Gastroesophageal sphincter (tissue), 4 donors: ENCODE measurements at places on chromosomes 16 and 17.
A peak's percentile ranks its signal among the peaks of the same experiment; 100 is the strongest.

DNA sequence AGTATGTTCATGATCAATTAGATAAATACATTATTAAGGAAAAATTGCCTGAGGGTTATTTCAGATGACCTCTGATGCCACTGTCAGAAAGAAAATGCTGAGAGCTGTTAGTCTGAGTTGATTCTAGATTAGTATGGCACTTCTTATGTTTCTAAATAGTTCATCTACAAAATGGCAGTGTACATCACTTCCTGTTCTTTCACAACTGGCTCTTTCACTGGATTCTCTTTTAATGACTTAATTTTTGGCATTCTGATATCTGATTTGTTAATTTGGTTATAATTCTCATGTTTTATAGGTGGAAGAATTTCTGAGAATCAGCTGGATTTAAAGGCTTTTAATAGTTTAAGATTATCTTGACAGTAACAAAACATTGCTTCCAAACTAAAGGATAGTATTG is 3.3 kb downstream of the TAOK1 start:
- ATAC-seq = no peak

DNA sequence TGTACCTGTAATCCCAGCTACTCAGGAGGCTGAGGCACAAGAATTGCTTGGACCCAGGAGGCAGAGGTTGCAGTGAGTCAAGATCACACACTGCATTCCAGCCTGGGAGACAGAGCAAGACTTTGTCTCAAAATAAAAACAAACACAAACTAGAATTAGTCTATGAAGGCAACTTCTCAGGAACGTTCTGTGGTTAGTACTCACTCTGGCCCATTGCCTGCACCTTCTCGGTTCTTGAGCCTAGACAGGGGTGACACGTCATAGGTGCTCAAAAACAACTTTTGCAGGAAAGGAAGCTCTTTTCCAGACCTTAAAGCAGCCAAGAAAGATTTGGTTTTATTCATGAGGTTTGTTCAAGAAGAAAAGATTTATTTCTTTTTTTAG is 22.3 kb upstream of the CNOT1 start:
- no peak for ATAC-seq

DNA sequence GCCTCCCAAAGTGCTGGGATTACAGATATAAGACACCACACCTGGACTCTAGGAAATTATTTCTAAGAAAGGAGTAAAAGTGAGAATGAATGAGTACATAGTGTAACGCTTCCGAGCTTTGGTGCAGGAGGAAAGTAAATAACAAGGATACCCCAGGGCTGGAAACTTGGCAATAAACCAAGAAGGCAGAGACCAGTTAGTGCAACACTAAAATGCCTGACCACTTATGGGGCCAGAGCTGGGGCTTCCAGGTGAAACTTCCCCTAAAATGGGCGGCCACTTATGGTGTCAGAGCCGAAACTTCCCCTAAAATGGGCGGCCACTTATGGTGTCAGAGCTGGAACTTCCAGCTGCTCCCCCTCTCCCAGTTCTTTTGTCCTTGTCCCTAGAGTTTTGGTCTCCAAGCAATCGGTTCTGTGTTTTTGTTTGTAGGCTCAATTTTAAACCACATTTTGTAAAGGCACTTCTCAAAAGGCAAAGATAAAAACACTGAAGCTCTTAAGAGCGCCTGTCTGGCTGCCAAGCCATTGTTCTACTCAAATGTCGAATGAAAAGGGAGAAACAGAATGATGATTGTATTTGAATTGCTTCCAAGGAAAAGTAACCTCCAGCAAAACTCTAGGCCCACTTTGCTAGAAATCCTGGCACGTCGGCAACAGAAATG is 63.9 kb downstream of the NXN start:
- peak; percentile 73 for ATAC-seq

- peak; percentile 30 for ATAC-seq
Measured at GRCh38 chr16:22297871-22298733, 893 bp downstream of the POLR3E start.

- ATAC-seq = no peak
Measured at GRCh38 chr17:37743612-37743874, 1.3 kb downstream of the HNF1B start.

GRCh38 chr17:4073983-4074830 is 68.6 kb downstream of the ZZEF1 start:
- peak; percentile 10 for ATAC-seq

DNA sequence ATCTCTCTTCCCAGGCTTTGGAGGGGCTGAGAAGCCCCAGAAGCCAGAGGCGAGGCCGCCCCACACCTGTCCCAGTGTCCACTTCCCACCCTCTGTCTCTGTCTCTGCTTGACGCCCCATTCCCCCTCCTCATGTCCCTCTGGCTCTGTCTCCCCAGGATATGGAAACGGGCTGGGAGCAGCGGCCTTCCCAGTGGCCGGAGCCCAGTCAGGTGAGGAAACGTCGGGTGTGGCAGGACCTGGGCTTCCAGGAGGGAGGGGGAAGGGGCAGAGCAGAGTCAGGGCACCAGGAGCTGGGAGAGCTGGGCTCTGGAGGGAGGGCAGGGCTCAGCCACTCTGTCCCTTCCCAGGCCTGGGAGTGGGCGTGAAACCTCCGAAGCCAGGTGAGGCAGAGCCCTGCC is 10.6 kb upstream of the PKMYT1 start:
- ATAC-seq = no peak

DNA sequence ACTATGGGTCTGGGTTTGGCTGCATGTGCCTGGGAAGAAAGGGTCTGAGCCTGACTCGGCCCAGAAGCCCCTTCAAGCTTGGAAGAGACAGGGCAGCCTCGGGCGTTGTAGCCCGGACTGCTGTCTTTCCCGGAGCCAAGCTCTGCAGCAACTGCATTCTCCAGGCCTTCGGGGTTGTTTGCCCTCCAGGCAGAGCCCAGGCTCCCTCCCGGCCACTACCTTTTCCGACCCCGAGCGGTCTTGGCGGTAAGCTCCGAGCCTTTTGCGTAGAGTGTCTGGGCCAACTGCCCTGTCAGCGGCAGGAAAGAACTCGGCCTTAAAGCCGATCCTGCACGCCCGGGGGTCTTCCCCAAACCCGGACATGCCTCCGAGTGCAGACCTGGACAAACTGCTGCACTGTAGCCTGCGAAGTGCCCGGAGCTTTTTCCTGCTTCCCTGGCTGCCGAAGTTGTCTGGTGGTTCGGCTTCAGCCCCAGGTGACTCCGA is 1.3 kb downstream of the LHX1 start:
- ATAC-seq = no peak

- peak; percentile 25 for ATAC-seq
Measured at GRCh38 chr17:81020767-81021497, 14.0 kb upstream of the BAIAP2 start.

- peak; percentile 82 for ATAC-seq
Measured at GRCh38 chr17:14737984-14738651, 437.2 kb downstream of the HS3ST3B1 start.

- no peak for ATAC-seq
Measured at GRCh38 chr17:253091-253846, 71.8 kb upstream of the DOC2B start.

- no peak for ATAC-seq
Measured at GRCh38 chr16:73793871-73794437, 502.7 kb upstream of the PSMD7 start.

DNA sequence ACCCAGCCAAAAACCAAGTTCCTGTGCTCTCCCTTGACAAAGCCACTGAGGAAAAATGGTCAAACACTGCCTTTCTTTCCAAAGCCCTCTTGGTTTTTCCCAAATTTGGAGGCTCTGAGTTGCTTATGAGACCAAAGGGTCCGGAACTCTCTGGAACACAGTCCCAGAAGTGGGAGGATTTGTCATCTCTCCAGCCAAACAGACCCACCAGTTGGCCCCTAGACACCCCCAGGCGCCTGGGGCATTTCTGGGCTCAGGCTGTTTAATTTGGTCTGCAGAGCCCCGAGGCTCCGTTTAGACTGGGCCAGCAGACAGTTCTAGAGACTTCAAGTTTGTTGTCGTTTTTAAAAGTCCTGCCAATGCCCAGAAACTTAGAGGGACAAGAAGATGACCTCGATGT is 239.1 kb downstream of the SEC14L1 start:
- ATAC-seq = no peak

- ATAC-seq = no peak
Measured at GRCh38 chr17:81500047-81500446, 12.6 kb downstream of the ACTG1 start.

GRCh38 chr17:51261024-51261963 is 948 bp downstream of the UTP18 start:
- no peak for ATAC-seq

DNA sequence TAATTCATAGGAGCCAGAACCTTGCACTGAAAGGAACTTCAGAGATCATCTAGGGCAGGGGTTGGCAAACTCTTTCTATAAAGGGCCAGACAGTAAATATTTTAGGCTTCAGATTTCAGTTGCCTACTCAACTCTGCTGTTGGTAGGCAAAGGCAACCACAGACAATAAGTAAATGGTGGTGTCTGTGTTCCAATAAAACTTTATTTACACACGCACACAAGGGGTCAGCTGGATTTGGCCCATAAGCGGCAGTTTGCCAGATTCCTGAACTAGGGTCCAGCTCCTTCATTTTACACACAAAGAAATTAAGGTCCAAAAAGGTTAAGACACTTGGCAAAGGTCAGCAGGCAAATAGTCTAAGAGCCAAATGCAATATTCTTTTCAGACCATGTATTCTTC is 107.3 kb downstream of the SPAG9 start:
- ATAC-seq = no peak

GRCh38 chr17:59010026-59010425 is 96.7 kb downstream of the TRIM37 start:
- no peak for ATAC-seq

- no peak for ATAC-seq
Measured at GRCh38 chr17:67496286-67496685, 119.2 kb downstream of the PITPNC1 start.

DNA sequence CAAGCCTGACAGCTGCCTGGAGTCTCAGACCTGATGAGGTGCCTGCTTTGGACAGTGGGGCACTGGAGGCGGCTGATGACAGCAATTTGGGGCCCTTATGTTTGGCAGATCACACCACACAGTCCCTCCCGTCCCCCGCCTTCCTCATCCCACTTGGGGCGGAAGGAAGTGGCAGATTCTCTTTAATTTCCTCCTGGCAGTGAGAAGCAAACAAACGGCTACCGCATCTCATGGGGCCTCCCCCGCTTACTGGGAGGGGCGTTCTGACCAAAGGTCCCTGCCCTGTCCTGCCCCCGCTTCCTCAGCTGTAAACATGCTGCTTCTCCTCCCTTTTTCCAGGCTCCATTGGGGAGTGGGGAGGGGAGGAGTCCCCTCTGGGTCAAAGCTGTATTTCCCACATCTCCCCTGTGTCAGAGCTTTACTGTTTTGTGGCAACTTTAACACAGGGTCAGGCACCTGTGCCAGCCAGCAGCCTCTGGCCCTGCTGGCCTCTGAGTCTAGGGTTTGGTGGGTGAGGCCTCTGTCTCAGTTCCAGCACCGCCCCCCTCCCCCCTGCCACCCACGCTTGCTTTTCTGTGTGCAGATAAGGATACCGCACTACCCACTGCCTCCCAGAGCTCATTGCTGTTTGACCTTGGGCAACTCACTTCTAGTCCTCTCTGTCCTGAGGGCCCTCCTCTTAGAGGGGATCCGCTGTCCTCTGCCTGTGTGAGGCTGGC is 5.4 kb upstream of the NFATC3 start:
- ATAC-seq = peak; percentile 54

- peak; percentile 78 for ATAC-seq
Measured at GRCh38 chr17:50550661-50551432, 3.9 kb downstream of the SPATA20 start.

GRCh38 chr16:73420676-73421075 is 372.7 kb upstream of the ZFHX3 start:
- no peak for ATAC-seq

GRCh38 chr16:60404401-60404800 is 1631.8 kb downstream of the CDH8 start:
- ATAC-seq = no peak

GRCh38 chr16:51172368-51172767 is 21.3 kb upstream of the SALL1 start:
- no peak for ATAC-seq
